ENCODE measurements at places on chromosomes 16 and 17. TPM values are rescaled to one million over a fixed set of nuclear protein-coding genes. Genes with fewer than 3 reads are reported as not detected.

GRCh38 chr16:79808731-79809130 lies 208.2 kb upstream of the MAF start:
- DNase-seq = no peak

GRCh38 chr17:61593426-61593825 lies 2.4 kb upstream of the NACA2 start:
- DNase-seq = no peak

- DNase-seq = no peak
Observed at GRCh38 chr16:54194334-54194743, 92.2 kb downstream of the IRX3 start.

GRCh38 chr17:8273884-8274444 lies 14.5 kb upstream of the RANGRF start:
- no peak for DNase-seq

GRCh38 chr17:27512031-27512430 lies 55.8 kb downstream of the KSR1 start:
- DNase-seq = no peak

DNA sequence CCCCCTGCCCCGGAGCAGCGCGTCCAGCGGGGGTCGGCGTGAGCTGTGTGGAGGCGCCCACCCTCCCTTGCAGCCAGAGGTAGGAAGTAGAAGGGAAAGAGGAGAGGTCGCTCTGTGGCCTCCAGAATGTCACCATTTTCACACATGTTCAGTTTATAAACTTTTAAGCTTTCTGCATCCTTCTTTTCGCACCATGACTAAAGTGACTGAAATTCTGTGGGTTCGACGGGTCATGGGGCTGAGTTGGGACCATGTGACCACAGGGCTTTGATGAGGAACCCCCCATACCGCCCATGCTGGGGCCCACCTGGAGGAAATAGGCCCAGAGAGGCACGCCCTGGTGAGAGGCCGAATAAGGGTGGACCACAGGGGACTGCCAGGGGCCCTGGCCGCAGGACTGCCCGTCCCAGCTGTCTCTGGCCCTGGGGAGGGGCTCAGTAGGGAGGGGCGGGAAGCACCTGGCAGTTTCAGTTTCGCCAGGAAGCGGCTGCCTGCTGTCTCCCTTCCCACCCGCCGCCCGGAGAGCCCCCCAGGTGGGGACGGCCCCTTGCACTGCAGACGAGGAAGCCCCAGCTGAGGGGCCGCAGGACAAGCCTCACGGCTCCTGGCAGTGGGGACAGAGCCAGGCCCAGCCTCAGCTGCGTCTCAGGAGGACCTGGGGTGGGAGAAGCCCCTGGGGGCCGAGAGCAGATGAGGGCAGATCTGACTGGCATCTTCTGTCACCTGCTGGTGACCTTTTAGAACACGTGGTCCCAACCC lies 9.0 kb downstream of the CBFA2T3 start:
- DNase-seq = peak; percentile 5

GRCh38 chr17:81867170-81867990 lies 3.8 kb downstream of the ARHGDIA start:
- DNase-seq = no peak

DNA sequence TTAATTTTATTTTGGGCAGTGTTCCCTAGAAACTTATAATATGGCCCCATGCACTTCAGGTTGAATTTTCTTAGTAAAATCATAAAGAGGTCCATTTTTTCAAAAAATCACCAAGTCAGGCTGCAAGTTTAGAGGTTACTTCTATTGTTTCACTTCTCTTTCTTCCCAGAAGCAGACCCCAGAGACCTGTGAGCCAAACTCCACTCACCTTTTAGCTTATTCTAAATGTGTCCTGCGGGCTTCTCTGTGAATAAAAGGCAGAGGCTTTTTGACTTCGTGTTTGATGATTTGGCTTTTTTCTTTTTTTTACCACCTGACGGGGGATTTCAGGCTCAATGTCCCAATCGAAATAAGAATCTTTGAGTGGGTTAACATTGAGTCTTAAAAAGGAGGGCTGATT lies 7.4 kb downstream of the PRKCB start:
- DNase-seq = no peak

- DNase-seq = no peak
Observed at GRCh38 chr17:68600931-68601564, at the start of gene FAM20A. FAM20A (minus strand) TSS chr17:68601367; CDS start chr17:68600666, 701 bp downstream.

DNA sequence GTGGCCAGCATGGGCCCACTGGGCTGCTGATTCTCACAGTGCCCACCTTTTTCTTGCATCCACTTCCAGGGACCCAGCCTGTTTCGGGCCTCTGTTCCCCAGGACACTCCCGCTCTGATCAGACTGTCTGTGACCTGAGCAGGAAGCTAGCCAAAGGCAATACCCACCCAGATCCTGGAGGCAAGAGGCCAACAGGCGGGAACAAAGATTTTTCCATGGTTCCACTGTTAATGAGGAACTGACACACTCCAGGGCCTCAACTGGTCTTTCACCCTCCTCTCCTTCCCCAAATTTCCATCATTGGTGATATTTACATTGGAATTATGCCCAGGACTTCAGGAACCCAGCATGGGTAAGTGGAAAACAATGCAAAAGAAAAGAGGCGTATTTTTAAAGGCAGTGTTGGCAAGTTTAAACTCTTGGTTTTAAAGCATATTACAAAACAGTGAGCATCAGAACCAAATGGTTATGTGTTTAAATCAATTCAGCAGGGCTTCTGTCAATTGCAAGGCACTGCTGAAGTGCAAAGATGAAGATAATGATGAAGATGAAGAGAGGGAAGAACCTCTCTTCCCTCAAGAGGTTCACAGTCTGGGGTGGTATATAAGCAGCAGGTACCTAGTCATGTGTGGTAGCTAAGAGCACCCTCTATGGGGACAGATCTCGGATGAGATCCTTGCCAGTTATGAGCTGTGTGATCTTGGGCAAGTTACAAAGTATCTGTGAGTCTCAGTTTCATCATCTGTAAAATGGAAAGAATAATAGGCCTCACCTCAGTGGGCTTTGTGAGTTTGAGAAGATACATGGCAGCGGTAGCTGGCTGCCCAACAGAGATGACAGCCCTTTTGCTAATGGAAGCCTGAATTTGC lies 14.4 kb upstream of the ATP2A3 start:
- DNase-seq = peak; percentile 89

- no peak for DNase-seq
Observed at GRCh38 chr17:3954976-3955672, 9.1 kb downstream of the ATP2A3 start.

- DNase-seq = no peak
Observed at GRCh38 chr17:46790216-46790615, 28.3 kb downstream of the WNT3 start.

GRCh38 chr16:10242097-10242496 lies 59.9 kb upstream of the GRIN2A start:
- no peak for DNase-seq

DHRS11 gene
- 6.9 TPM for total RNA-seq

C16orf96 gene
- not detected for total RNA-seq

FBXW10 gene
- total RNA-seq = not detected

CCL7 gene
- total RNA-seq = 0.13 TPM

PPP1R1B gene
- total RNA-seq = not detected

CD300E gene
- total RNA-seq = not detected

EVI2A gene
- total RNA-seq = 0.13 TPM
